ENCODE measurements at places on chromosomes 6 and 20.

- DNase-seq: no peak
Observed at GRCh38 chr6:28736121-28736520, 187.7 kb downstream of the TRIM27 start.

DNA sequence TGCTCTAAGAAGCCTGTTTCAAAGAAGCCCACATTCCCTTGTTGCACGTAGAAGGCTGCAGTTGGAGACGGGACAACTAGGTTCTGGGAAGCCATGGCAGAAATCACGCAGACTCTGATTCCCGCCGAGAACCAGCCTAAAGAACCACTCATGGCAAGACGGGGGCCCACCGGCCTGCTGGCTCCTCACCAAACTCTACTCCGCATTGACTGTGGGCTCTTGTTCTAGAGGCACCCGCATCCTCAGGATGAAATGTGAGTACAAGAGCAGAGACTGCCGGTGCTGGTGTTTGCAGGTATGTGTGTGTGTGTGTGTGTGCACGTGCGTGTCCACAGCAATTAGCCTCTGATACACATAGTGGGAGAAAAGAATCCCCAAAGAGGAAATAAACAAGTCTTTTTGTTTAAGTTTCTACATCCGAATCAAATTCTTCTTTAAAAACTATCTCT is 42.3 kb upstream of the NR2E1 start:
- DNase-seq: no peak

DNA sequence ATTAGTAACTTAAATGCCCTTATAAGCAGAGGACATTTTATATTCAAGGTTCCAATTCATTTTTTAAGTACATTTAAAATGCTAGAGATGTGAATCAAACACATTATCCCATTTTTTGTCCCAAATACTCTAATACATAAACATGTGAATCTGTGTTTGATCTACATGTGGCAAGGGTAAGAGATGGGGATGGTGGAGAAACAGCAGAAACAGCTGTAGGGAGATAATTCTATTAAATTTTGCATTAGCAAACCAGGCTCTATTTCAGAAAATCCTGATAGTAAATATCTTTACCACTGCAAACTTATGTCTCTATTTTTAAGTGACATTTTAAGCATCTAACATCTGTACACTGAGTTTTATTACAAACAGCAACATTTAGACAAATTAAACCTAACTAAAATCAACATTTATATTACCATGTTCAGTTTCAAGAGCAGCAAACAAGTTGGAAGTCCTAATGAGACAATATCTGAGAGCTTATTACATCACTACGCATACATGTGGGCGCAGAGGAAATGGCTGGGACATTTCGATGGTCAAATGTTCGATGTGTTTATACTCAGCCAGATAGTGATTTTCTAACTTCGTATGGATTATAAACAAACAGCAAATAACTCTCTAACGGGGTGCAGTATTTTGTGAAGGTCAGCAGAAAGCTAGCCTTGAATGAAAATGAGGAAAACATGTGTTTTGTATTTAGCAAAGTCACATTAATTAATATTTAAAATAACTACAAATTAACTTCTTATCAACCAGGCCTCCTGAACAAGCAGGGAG is 165.1 kb downstream of the GJA1 start:
- no peak for DNase-seq

DNA sequence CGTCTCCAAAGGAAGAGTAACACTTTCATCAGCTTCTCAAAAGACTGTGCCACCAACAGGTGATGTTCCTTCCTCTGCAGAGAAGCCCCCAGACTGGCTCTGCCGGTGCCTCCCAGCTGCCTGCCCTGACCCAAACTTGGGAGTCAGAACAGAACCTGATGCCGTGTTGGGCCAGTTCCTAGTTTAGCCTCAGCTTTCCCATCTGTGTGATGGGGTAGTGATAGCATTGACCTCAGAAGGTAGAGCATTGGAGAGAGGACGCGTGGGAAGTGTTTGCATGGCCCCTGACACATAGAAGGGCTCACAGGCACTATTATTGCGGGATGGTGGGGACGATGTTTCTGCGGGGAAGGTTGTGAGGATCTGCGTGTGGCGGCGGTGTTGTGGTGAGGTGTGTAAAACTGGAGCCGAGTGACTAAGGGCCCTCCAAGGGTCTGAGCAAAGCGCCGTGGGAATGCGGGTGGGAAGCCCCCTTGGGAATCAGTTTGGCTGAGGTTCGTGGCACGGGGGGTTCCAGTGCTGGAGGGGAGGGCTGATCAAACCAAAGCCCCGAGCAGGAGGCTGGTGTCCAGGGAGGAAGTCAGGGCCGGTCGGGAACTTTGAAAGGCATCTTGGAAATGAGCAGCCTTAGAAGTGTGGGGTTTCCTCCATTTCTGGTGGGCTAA is 1.7 kb downstream of the NTSR1 start:
- DNase-seq: no peak

DNA sequence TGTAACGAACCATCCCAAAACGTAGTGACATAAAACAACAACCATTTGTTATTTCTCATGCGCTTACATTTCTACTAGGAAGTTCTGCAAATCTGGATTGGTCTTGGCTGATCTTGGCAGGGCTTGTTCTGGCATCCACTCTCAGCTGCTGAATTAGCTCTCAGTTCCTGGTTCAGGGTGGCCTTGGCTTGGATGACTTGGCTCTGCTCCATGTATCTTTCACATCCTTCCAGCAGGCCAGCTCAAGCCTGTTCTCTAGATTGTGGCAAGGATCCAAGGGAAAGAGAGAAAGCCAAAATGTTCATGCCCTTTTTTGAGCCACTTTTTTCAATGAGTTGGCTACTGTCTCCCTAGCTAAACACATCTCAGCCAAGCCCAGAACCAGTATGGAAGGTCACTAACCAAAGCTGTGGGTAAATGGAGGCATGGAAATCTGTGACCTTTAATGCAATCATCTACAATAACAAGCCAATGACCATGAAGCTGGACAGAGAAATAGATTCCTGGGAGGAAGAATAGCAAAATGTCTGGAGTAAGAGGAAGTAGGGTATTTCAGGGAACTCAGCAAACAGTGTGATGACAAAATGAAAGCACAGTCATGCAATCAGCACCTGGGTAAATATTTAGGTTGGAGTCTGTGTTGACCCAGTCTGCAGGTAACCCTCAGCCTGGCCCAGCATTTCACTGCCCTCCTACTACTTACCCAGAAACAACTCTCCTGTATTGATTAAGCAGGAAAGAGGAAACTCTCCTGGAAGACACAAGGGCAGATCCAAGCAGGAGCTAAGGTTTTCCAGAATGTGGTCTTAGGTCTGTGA is 32.7 kb upstream of the SNAP25 start:
- peak; percentile 50 for DNase-seq

GRCh38 chr6:130776287-130776925 is 50.8 kb upstream of the SMLR1 start:
- no peak for DNase-seq
